ENCODE measurements at places on chromosomes 11 and 22.

- DNase-seq = no peak
These were observed 7.0 kb downstream of the ROBO3 start for GRCh38 chr11:124872280-124872679.

DNA sequence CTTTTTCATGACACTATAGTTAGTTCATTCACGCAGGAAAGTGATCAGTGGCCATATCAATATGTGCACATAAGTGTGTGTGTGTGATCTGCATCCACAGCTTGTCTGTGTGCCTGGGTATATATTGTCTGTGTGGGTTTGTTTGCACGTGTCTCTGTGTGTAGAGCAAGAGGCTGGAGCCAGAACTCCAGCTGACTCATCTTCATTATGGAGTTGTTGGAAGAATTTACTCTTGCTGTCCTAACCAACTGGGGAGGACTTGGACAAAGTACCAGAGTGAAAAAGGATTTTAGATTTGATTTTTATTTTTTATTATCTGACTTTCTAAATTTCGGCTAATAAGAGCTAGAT lies 63.9 kb downstream of the TP53I11 start:
- no peak for DNase-seq

DNA sequence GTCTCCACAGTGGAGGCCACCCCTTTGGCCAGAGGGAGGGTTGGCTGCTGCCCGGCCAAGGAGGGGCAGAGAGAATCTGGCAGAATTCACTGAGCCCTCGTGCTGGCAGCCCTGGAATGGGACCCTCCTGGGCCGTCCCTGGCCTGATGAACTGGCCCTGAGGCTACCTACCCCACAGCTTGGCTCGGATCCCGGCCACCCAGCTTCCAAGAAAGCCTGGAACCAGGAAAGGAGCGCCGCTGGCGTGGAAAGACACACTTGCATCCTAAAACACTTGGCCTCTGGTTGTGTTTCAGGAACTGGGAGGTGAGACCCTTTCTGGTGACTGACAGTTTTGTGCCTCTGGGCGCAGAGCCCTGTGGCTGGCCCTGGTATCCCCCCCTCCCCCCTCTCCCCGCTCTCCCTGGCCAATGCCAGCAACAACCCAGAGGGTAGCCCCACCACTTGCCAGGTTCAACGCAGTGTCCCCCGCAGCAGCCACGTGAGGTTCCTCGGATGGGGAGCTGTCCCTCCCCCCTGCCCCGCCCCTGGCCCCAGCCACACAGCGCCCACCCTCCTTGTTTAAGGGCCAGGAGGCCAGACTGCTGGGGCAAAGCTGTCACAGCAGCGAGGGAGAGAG lies 693 bp downstream of the NFAM1 start:
- no peak for DNase-seq

DNA sequence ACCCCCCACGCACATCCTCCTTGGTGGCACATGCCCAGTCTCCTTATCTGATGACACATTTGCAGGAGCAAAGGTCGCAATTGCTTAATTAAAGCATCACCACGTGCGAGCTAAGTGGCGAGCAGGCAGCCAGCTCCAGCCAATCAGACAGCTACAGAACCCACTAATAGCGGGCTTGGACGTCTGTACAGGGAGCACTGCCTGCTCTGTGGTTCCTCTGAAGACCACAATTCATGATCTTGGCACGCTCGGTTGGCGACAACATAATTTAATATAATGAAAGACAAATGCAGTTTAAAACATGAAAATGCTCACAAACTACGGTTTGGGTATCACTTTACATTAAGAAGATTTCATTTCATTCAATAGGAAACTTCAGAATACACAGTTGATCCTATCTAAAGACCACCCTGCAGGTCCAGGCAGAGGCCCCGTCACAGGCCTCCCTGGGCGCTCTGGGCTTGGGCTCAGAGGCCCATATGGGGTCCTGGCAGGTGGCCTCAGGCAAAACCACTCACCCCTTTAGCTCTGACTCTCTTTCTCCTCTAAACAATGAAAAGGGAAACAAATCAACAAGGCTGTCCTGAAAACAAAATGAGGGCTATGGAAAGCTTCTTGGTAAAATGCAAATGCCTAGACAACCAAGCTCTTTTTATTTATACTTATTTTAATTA lies 10.4 kb downstream of the PACSIN2 start:
- DNase-seq = no peak

GRCh38 chr11:15484398-15484797 lies 369.7 kb downstream of the INSC start:
- no peak for DNase-seq

DNA sequence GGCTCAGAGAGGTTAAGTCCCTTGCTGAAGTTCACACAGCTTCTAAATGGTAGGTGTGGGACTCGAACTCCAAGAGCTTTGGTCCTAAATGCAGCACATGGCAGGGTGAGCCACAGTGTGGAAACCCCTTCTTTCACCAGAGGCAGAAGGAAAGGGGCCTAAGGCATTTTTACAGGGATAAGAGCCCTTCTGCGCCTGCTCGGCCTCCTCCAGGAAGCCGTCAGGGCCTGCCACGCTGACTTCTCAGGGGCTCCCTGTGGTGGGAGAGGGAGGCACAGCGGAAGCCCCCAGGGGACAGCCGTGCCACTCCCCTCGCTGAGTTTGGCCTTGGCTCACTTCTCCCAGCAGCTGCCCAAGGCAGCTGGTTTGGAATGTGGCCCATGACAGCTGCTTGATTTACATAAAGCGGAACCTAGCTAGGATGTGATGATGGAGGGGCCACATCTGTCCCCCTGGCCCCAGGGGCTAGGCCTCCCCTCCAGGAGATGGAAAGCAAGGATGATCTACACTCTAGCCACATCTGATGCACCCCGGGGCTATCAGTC lies 35.4 kb downstream of the CD82 start:
- no peak for DNase-seq

DNA sequence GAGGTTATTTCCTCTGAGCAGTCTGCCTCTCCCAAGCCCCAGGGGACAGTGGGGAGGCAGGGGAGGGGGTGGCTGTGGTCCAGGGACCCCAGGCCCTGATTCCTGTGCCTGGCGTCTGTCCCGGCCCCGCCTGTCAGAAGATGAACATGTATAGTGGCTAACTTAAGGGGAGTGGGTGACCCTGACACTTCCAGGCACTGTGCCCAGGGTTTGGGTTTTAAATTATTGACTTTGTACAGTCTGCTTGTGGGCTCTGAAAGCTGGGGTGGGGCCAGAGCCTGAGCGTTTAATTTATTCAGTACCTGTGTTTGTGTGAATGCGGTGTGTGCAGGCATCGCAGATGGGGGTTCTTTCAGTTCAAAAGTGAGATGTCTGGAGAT lies 3.1 kb downstream of the PIM3 start:
- peak; percentile 23 for DNase-seq

DNA sequence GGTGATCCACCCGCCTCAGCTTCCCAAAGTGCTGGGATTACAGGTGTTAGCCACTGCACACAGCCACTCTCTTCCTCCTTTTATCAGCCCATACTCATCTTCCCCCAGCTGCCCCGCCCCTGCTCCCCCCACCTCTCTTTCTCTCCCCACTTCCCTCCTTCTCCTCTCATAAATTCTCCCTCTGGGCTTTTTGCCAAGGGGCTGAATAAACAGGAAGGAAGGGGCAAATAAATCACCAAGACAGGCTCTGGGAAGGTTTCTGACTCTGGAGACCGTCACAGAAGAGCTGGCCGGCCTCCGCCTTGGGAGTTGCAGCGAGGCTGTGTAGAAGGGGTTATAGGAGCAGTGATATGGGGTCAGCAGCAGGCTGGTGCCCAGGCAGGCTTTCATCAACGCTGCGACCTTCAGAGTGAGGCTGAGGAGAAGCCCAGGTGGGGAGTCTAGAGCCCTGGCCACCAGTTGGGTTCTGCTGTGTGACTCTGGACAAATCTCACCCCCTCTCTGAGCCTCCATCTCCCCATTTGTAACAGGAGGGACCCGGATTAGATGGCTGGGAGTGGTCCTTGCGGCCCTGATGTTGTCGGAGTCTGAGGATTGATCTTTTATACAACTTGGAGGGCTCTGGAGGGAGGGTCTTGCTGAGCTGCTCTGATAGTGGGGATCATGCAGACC lies 62.6 kb upstream of the RASD2 start:
- no peak for DNase-seq

DNA sequence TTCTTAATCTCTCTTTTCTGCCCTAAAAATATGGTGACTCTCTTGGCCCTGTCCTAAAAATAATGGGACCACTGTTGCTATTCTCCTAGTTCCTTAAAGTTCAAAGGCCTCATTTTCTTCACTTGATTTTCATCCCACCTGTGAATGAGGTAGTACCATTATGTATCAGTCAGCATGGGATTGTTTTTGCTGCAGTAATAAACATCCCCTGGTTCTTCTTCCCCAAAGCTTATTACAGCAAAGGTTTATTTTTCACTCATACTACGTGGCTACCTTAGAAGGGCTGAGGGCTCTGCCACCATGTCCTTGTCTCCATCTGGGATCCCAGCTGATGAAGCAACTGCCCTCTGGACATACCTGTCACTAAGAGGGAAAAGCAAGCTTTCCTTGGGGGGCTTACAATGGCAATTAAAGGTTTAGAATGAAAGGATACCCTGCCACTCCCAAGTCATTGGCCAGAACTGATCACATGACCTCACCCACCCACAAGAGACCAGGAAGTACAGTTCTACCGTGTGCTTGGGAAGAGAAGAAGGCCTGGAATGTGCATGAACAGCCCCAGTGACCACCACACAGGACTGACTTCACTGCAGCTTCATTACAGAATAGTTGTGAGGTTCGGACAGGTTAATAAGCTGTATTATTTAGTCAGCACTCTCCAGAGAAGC lies 7.8 kb downstream of the TTC38 start:
- no peak for DNase-seq

- DNase-seq = no peak
These were observed 8.4 kb upstream of the CTR9 start for GRCh38 chr11:10742460-10743208.

- no peak for DNase-seq
These were observed 13.0 kb downstream of the CYTH4 start for GRCh38 chr22:37295213-37295886.

- DNase-seq = no peak
These were observed 1.9 kb upstream of the RNH1 start for GRCh38 chr11:508956-509355.

DNA sequence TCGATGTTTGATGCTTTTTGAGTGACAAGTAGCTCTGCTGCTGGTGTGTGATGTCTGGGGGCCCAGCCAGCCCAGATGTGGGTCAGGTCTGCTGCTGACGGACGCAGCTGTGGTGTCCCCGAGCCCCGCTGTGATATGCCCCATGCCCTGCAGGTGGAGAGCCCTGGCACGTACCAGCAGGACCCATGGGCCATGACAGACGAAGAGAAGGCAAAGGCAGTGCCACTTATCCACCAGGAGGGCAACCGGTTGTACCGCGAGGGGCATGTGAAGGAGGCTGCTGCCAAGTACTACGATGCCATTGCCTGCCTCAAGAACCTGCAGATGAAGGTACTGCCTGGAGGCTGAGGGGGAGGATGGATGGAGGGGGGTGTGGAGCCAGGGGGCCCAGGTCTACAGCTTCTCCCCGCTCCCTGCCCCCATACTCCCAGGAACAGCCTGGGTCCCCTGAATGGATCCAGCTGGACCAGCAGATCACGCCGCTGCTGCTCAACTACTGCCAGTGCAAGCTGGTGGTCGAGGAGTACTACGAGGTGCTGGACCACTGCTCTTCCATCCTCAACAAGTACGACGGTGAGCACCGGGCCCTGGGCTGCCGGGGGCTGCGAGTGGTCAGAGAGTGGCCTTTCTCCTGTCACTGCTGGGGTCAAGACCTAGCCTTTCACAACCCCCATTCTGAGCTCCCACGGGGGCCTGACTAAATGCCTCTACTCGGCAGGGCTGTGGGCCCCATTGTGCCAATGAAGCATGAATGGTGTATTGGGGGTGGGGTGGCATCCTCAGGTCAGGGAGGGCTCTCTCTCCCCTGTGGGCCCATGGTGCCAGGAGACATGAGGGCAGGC lies 7.3 kb downstream of the AIP start:
- no peak for DNase-seq

DNA sequence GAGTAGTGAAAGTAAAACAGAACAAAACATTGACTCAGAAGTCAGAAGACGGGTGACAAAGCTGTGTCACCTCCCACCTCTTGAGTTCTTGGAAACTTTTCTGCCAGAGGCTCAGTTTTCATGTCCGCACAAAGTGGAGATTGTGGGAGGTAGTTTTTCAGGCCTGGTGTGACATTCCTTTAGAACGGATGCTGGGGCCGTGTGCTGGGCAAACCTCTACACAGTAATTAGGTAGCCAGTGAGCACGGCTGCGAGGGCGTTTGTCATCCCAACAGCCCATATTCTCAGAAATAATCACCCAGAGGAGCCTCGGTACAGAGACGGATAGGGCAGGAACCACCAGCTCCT lies 1054.4 kb downstream of the TBC1D22A start:
- DNase-seq = no peak

- no peak for DNase-seq
These were observed 94.2 kb upstream of the CADM1 start for GRCh38 chr11:115598257-115598901.

DNA sequence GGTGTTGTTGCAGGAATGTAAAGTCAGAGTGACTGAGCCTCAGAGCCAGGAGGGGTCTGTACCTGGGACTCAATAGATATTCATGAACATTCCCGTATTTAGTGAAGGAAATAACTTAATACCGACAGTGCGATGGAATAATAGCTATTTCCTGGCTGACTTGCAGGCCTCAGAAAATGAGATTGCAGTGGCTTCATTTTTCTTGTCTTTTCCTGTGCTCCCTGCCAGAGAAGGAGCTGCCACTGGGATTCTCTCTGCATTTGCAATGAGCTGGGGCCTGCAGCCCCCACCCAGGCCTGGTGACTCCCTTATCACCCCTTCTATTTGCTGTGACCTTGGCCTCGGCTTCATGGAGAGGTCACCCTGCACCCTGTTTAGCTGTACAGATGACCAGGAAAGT lies 173.4 kb downstream of the MIAT start:
- DNase-seq = no peak
